Stimulated activated CD4-positive, alpha-beta T cell treated with anti-CD3 and anti-CD28 coated beads, Interleukin-1b, Interleukin-23, amount 100 ng/mL, for 48 hours (primary cell): ENCODE measurements at places on chromosomes 1 and 21.

DNA sequence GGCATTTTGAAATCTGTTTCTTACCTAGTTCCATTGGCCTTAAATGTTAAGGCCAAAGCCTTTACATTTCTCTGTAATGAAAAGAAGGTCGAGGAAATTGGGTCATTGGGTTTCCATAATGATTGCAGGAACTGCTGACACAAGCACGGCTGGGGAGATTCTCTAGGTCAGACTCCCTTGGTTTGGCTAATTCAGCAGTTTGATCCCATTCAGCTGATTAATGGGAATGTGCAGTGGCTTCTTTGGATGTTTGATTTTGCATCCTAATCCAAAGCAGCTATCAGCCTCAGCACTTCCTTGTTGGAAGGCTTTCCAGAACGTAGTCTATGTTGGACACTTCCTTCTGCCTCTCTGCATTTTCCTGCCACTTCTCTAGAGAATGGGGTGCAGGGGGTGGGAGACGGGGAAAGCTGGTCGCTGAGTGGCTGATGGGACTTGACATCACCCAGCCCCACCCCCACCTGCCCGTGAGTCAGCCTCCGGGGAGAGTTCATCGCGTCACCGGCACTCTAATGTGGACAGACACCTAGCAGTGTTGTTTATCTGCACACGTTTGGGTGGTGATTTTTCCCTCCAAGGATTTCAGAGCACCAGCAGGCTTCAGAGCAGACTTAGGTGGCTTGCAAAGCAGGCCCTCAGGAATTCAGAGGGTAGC lies 5.4 kb downstream of the PSEN2 start:
- DNase-seq: no peak

GRCh38 chr1:65921446-65921845 lies 128.8 kb downstream of the PDE4B start:
- no peak for DNase-seq

DNA sequence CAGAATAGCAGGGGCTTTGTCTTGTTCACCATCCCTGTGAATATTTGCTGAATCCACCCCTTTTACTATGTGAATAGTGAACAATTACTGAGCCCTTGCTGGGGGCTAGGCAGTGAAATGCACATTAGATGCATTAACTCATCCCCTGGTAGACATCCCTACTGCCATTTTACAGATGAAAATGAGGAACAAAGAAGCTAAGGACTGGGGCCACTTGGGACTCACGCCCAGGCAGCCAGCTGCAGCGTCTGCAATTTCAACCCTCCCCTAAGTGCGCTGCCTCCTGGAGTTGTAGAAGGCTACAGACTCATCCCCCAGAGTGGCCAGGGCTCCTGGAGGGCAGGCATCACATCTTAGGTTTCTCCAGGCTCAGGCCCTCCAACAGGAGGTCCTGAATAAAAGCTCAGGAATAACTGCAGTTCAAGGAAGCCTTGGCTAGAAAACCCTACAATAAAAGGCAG lies 31.6 kb downstream of the CAPZB start:
- DNase-seq: no peak

DNA sequence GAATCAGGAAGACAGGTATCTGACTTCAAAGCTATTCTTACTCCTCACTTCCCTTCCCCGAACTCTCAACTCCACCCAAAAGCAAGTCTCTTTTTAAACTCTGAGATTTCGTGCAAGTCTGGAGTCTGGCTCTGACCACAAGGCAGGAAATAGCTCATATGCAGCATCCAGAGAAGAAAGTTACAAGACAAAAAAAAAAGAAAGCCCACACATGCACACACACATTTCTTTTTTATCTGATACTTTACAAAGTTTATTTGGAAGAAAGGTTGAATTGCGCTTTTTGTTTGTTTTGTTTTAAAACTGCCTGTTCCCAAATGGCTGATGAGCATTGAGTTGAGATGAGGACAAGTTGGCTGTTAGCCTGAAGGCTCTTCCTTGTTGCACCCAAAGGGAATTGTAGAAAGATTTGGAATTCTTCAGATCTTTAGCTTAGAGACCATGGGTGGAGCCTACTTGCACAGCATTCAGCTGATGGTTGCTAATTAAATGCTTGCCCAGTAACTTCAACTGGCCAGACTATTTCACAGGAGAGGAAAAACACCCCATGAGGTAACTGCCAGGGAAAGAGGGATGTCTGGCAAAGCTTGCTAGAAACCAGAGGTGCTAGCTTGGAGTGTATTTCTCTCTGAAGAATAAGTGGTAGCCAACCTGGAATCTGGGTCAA lies 490.3 kb downstream of the TTLL7 start:
- peak; percentile 37 for DNase-seq

DNA sequence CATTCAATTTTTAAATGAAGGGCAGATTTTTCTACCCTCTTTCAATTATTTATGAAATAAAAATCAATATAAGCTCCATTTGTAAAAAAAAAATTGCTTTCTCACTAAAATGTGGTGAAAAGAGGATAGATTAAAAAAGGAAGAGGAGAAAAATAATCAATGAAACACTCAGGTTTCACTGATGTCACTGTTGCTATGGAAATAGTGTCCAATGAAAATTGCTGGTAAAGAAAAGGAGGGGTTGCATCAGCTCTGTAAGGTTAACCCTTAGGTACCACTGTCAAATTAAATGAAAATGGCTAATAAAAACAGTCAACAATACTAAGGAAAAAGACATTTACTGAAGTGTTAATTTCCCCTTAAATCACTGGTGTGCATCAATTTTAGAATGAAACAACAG lies 91.6 kb upstream of the TTC39A start:
- DNase-seq: no peak

DNA sequence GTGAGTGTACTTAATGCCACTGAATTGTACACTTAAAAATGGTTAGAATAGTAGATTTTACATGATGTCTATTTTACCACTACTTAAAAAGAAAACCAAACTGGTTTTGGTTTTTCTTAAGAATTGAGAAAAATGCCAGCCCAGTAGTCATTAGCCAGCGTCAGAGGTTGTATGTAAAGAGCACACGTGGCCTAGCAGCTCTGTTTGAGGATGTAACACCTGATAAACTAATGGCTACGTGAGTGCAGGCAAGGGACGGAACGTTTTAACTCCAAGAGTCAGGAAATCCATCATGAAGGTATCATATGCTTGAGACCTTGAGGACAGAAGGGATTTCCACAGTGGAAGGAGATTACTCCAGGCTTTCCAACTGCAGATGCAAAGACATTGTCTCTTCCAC lies 223.7 kb downstream of the MRPL39 start:
- DNase-seq: no peak

DNA sequence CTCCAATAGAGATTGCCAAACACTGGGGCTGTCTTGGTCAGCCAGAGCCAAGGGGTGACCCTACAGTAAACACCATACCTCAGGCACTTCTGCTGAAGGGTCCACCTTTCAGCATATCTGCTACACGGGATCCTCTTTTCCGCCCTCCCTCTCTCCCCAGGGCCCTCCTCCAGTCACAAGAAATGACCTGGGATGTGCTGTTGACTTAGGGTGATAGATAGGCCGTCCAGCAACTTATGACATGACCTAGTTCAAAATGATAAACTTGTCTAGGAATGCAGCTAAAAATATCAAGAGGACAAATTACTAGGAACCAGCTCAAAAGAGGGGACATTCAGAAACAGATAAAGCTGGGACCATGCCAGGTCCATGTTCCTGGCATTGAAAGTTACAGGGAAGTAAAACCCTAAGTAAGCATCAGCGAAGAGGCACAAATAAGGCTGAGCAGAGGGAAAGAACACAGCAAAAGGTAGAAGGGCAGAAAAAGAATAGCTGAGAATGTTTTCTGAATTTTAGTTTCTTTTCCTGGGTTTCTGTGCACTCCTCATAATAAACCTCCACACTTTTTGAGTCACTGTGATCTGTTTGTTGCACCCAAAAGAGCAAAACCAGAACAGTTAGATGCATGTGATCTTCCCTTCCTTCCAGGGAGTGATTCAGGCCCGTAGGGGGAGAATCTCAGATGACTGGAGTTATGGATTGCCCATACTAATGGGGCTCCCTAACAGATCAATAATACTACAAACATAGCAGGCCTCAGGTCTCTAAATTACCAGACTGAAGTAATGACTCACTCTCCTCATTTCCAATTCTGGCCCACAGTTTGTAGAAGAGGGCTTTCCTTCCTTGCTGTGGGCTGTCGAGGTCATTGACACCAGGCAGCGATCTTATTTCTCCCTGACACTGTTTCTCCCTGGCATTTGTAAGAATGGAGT lies 48.9 kb upstream of the F3 start:
- no peak for DNase-seq
